ENCODE measurements at places on chromosomes 2 and 18. TPM values are rescaled to one million over a fixed set of nuclear protein-coding genes. Genes with fewer than 3 reads are reported as not detected.

GRCh38 chr2:97657986-97658690, 5.7 kb downstream of the ACTR1B start:
- no peak for DNase-seq
- peaks cover 13% of the 10 kb centered on the region for H3K36me3 ChIP-seq
- H3K4me1 ChIP-seq, result peaks cover 3% of the 10 kb centered on the region
- no peaks in the 10 kb centered on the region for H3K27me3 ChIP-seq
- no peak overlapping the region for H3K27ac ChIP-seq
- H3K4me3 ChIP-seq, result no peak overlapping the region

The CFAP65 gene
- total RNA-seq, result not detected

The KATNAL2 gene
- 16.8 TPM for total RNA-seq

DNA sequence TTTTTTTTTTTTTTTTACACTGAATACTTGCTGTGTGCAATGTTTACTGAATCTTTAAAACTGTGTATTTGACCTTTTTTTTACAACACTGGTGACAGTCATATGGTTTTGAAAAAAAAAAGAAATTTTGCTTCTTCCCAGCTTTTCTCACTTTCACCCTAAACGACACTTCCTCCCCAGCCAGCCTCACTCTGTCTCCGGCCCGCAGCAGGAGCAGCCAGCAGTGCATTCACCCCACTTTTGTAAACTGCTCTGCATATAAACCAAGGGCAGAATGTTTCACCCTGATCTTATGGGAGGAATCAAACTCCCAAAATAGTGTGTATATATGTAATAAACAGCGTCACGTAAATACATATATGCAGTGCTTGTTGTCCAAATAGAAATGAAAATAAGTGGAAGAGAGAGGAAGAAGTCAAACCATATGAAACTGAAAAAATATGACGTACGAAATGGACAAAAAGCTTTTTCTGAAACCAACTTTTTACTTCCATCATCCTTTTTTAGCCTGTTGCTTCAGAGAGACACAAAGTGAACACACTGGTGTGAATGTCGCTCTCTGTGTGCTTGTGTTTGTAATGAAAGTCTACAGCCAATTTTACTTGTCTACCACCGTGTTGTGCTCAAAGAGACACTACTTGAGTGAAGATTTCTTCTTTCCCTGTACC, 54.2 kb downstream of the ZCCHC2 start:
- no peak overlapping the region for H3K4me3 ChIP-seq
- H3K4me1 ChIP-seq, result no peaks in the 10 kb centered on the region
- no peak overlapping the region for H3K27ac ChIP-seq
- no peaks in the 10 kb centered on the region for H3K36me3 ChIP-seq
- H3K27me3 ChIP-seq, result no peaks in the 10 kb centered on the region

The SLC8A1 gene
- total RNA-seq, result 14.2 TPM

DNA sequence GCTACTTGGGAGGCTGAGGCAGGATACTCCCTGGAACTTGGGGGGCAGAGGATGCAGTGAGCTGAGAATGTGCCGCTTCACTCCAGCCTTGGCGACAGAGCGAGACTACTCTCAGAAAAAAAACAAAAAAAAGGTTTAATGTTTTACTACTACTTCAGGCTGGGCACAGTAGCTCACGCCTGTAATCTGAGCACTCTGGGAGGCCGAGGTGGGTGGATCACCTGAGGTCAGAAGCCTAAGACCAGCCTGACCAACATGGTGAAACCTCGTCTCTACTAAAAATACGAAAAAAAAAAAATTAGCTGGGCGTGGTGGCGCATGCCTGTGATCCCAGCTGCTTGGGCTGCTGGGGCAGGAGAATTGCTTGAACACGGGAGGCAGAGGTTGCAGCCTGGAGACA, 75.7 kb upstream of the ATIC start:
- no peaks in the 10 kb centered on the region for H3K36me3 ChIP-seq
- DNase-seq, result no peak
- H3K27ac ChIP-seq, result no peak overlapping the region
- no peaks in the 10 kb centered on the region for H3K27me3 ChIP-seq

DNA sequence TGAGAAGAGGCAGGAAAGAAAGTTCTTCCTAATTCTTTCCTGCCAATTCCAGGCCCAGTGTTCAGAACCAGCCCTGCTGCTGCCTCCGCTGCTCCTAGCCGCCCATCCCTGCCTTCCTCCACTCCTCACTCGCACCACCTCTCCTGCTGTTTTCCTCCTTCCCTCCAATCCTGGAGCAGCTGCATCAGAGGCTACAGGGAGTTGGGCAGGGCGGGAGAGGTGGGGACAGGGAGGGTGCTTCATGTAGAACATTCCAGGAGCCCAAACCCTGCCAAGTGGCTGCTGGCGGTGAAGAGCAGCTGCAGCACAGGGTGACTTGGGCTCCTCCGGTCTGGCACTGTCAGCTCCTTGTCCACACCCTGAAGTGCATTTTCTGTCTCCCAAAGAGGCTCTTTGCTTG, 176.3 kb downstream of the TNS1 start:
- DNase-seq, result peak; percentile 94
- peak overlapping the region; percentile 65 for H3K27ac ChIP-seq
- peaks cover 8% of the 10 kb centered on the region for H3K4me1 ChIP-seq

DNA sequence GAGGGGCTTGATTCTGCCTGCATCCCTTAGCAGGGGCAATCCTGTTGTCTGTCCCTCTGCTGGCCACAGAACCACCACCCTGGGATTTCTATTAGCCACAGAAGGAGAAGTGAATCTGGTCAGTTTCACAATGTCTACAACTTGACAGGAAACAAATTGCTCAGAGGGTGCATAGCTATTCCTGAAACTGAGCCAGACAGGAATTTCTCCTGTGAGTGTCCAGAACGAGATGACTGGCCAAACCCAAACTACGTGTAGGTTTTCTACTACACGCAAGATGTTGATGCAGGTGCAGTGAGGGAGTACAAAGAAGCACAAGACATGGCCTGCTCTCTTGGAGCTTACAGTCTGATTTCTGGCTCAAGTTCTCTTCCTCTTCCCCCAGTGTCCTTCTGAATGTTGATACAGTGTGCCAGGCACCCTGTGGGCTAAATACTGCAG, 201.9 kb downstream of the CLIP4 start:
- H3K36me3 ChIP-seq, result no peaks in the 10 kb centered on the region
- DNase-seq, result no peak
- no peaks in the 10 kb centered on the region for H3K4me1 ChIP-seq
- H3K27ac ChIP-seq, result no peak overlapping the region

The TMEM198 gene
- 1.6 TPM for total RNA-seq

The COL6A3 gene
- total RNA-seq, result 116 TPM

The MYCN gene
- 0.98 TPM for total RNA-seq

- H3K27ac ChIP-seq, result peak overlapping the region; percentile 85
- DNase-seq, result peak; percentile 29
- no peaks in the 10 kb centered on the region for H3K27me3 ChIP-seq
- H3K4me3 ChIP-seq, result peak overlapping the region; percentile 78
Measured at GRCh38 chr2:130371723-130372054, 15.8 kb downstream of the PTPN18 start.

DNA sequence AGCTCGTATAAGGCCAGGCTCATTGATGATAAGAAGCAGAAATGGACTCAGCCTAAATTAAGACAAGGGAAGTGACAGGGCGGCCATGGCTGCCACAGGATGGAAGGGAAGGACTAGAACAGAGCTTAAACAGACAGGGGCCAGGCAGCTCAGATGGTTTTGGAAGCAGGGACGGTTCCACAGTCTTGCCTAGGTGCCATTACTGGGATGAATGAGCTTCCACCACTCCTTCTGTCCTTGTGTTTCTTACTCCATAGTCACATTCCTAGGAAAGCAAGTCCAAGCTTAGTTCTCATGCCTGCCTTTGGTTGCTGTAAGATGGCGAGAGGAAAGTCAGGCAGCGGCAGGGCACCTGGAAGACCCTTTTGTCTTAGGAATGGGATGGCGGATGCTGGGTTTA, 11.9 kb downstream of the GNLY start:
- H3K4me1 ChIP-seq, result peaks cover 4% of the 10 kb centered on the region
- no peak overlapping the region for H3K4me3 ChIP-seq
- DNase-seq, result no peak
- no peaks in the 10 kb centered on the region for H3K27me3 ChIP-seq
- H3K27ac ChIP-seq, result peak overlapping the region; percentile 83

All from breast epithelium (tissue), 4 donors.